Stimulated activated CD4-positive, alpha-beta T cell treated with anti-CD3 and anti-CD28 coated beads, TNF-alpha, amount 100 ng/mL, for 1 hour (primary cell): ENCODE measurements at places on chromosomes 7 and 10.

GRCh38 chr10:86044029-86044428, 322.6 kb downstream of the GRID1 start:
- no peak for DNase-seq

- DNase-seq, result no peak
These were observed 96.0 kb upstream of the JCAD start for GRCh38 chr10:30155401-30155800.

DNA sequence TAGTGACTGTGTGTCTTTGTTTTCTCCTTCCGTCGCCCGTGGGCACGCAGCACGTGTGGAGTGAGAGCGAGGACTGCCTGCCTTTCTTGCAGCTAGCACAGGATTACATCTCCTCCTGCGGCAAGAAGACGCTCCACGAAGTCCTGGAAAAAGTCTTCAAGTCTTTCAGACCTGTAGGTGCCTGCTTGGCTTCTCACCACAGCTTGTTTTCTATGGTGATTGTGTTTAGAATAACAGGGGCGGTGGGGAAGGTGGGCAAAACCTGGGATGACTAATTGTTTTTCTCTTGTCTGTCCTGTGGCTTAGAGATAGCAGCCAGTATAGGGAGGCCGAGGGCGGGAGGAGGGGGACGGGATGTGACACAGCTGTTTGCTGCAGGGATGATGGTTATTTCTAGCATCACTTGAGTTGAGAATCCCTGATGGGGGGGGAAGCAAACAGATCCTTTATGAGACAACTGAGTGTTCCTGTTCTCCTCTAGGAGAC, 11.4 kb downstream of the MTURN start:
- no peak for DNase-seq

DNA sequence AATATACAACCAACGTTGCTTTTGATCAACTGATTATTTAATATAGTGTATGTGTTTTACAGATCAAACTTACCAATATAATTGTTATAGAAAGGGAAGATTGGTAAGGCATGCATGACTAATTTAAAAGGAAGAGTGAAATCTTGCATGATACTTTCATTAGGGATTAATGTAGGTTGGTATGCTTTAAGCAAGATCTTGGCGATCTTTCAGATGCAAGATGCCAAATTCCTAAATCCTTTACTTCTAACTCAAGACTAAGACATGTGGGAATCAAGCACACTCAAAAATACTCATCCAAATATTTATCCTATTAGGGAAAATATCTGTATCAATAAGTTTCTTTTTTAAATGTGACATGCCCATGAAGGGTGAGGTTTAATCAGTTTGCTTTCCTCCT, 321.4 kb upstream of the MEOX2 start:
- DNase-seq, result no peak

- no peak for DNase-seq
These were observed 47.8 kb downstream of the ZFAND4 start for GRCh38 chr10:45624724-45625123.

DNA sequence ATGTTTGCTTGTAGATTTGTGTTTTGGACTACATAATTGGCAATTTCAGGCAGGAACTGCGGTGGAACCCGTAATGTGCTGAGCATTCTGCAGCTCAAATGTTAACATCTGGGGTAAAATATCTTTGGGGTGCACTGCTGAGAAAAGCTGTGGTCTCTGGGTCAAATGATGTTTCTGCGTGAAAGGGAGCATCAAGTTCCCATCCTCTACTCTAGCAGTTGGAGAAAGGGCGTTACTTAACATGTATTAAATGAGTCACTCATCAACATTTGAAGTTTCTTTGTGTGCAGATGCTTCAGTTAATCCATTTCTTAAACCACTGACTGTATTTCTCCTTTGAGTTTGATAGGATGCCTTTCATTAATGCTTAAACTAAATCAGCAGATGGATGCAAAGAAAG, 273.1 kb upstream of the PITRM1 start:
- no peak for DNase-seq

GRCh38 chr10:30985512-30985911, 46.2 kb downstream of the ZNF438 start:
- DNase-seq, result no peak

DNA sequence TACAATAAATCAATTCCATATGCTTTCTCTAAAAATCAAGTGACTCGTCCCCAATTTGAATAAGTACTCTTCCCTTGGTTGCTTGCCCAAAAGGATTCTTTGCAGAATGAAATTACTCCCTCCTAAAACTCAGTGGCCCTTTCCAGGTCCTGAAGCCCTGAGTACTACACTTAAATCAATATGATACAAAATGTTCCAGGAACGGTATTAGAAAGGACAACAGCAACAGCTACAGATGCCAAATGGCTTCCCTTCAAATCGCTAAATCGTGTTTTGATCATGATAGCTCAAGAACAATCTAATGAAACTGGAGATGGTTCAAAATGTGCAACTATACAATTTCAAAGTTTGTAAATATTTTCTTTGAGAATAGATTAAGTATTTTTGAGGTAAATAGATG, 59.4 kb downstream of the TPK1 start:
- no peak for DNase-seq

GRCh38 chr10:58220769-58221451, 46.8 kb downstream of the IPMK start:
- DNase-seq, result no peak

GRCh38 chr10:107474650-107475049, 310.1 kb upstream of the SORCS1 start:
- no peak for DNase-seq

DNA sequence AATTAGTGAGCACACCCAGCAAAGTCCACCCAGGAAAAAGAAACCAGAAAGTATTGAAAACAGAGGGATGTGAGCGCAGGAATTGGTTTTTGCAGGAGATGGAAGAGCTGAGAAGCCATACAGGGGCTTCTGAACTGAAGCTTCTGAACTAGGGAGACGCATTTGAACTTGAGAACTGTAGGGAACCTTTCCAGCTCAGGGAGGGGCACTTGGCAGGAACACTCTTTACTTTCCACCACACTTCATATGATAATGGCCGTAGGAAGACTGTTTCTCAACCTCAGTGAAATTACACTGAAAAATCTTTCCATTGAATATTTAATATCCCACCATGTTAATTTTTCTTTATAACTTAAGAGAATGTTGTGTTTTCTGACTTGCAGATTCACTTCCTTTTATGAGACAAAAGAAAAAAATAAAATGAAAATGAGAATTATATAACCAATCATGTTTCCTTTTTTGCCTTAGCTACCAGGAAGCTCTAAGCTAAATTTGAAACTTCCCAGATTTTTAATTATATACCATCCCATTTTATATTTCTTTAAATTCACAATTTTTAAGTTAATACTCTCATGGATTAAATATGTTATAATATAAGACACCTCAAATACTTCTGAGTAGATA, 98.3 kb upstream of the TCF7L2 start:
- DNase-seq, result no peak

- DNase-seq, result no peak
These were observed 25.7 kb upstream of the LRRC4 start for GRCh38 chr7:128056901-128057300.

DNA sequence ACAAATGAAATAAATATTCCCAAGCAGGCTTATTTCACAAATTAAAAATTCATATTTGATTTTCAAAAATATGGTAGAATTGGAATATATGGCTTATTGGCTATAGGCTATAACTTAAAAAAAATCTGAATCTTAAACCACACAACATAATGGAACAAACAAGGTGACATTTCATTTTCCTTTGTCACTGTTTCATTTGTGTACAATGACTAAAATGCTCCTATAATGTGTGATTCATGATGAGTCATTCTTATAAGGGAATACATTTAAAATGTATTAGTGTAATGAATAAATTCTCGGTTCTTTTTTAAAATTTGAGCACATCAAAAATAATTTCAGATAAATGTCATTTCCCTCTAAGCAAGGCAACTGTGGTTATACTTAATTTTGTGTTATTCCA, 148.0 kb upstream of the ANK3 start:
- DNase-seq, result no peak

- no peak for DNase-seq
These were observed 172.0 kb downstream of the GFRA1 start for GRCh38 chr10:116100984-116101383.

- DNase-seq, result no peak
These were observed 116.9 kb upstream of the CHST15 start for GRCh38 chr10:124210263-124210662.

- no peak for DNase-seq
These were observed 32.8 kb downstream of the ARL4A start for GRCh38 chr7:12719981-12720865.

DNA sequence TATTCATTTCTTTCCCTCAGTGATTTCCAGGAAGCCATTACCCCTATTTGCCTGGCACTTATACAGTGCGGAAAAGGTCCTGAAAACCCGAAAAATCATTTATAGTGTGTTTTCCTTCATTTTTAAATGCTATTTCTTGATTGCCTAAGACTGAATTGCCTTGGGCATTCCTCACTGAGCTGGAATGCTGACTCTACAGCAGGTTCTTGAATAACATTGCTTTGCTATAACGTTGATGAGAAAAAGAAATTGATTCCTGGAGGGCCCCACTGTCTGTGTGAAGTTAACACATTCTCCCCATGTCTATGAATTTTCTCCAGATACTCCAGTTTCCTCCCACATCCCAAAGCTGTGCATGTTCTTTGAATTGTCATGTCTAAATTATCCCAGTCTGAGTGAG, 308.5 kb downstream of the EXOC4 start:
- no peak for DNase-seq

GRCh38 chr10:110610308-110610774, 33.8 kb upstream of the RBM20 start:
- peak; percentile 18 for DNase-seq

DNA sequence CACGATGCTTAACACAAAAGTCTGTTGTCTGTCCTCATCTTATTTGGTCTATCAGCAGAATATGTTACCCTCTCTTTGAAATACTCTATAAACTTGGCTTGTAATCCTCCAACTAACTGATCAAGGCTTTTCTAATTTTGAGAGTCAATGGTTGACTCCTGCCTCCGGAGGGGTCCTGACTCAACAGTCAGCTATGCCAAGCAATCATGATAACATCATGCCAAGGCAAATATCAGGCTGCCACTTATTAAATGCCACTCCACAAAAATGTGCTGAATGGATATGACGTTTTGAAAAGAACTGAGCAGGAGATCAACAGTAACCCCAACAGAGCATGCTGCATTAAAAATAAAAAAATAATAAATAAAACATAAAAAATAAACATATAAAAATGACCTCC, 116.1 kb downstream of the PARD3 start:
- DNase-seq, result no peak

DNA sequence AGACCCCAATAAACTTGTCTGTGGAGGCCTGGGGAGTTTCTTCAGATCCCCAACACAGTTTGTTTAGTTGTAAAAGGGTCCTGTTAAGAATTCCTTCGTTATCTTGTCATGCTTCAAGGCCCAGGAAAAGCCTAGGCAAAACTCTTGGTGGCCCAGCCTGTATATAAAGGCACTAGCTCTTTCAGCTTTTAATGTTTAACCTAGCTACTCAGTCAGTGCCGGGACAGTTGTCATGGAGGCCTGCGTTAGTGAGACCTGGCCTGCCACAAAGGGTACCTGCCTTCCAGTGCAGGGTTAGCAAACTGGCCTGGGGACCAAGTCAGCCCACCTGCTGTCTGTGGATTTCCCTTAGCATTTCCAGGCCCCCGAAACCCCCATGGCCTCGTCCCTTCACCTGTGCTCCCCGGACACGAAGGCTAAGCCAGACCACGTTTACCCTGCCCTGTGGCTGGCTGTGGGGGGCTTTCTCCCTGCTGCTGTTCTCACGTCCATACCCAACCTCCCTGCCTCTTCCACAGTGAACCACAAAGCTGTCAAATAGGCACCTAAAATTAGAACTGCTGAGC, 96.9 kb upstream of the PPP2R2D start:
- no peak for DNase-seq

DNA sequence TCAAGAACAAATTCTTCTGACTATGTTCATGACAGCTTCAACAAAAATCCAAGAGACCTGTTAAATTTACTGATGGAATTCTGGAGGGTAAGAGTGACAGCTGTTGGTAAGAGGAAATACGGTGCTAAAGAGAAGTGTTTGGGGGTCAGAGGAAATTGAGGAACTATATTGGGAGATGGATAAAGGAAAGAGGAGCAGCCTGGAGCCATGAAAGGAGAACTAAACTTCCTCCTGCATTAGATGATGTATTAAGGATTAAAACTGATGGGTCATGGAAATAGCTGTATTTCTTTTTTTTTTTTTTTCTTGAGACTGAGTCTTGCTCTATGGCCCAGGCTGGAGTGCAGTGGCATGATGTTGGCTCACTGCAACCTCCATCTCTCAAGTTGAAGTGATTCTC, 95.3 kb downstream of the HERPUD2 start:
- DNase-seq, result no peak

DNA sequence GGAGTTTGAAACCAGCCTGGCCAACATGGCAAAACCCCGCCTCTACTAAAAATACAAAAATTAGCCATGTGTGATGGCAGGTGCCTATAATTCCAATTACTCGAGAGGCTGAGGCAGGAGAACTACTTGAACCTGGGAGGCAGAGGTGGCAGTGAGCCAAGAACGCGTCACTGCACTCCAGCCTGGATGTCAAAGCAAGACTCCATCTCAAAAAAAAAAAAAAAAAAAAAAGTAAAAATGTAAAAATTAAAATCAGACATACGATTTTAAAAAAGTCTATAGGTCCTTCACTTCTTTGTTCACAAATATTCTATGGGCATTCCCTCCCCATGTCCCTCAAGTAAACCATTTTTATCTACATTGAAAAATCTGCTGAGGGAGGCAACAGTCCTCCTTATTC, 34.9 kb upstream of the TLL2 start:
- DNase-seq, result no peak
